Stimulated activated CD4-positive, alpha-beta T cell treated with anti-CD3 and anti-CD28 coated beads, Interleukin-15, amount 100 ng/mL, for 1 hour (primary cell): ENCODE measurements at places on chromosomes 16 and 17.

DNA sequence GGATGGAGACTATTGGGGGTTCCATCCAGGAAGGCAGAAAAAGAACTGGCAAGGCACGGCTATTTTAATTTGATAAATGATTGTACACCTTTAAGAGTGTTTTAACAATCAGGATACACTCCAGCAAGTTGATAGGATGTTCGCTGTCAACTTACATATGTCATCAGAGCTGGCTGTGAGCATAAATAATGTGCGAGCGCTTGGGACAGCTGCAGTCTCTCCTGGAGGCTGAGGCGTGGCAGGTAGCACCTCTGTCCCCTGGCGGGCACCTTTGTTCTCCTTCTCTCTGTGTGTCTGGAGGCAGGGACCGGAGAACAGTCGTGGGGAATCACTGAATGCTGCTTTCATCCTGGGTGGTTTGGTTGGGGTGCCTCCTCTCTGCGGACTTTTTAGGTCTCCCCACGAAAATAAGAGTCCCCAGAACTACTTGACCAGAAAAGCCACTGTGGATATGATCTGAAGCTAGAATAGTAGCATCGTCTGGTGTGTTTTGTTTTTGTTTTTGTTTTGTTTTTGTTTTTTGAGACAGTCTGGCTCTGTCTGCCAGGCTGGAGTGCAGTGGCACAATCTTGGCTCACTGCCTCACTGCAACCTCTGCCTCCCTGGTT is 9.4 kb downstream of the BAHCC1 start:
- DNase-seq: no peak

DNA sequence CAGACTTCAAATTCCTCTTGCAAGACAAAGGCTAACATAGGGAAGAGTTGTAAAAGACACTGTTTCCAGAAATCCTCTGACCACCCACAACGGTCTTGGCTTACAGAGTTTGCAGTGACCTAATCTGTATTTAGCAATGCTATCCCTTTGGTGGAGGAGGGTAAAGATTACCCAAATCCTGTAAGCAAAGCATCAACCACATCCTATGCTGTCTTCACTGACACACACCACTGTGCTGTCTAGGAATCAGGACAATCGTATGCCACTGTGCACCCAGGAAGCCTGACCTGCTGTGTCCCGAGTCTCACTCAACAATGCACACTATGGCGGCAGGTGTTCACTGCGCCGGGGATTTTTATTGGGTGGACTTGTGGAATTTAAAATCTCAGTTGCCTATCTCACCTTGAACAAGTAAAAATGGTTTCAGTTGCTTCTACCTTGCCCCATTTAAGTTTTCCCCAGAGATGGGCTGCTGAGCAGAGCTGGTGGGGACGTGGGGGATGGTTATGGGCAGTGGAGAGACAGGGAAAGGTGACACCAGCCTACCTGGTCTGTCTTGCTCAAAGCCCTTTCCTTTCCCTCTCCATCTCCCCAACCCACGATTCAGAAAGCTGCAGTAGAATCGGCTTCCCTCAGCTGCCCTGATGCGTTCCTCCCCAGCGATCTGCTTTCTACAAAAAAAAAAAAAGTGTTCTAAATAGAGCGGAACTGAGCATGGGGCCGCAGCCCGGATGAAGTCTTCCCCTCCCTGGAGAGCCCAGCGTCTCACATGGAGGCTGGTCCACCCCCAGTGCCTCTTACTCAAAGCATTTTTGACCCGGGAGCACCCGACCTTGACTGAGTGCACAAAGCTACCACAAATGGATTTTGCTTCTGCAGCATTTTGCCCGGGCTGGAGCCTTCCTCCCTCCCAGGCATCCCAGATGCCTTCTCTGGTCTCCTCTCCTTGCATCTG is 271.5 kb downstream of the SOX9 start:
- DNase-seq: no peak

GRCh38 chr17:1137465-1137894 is 42.3 kb downstream of the ABR start:
- DNase-seq: no peak

DNA sequence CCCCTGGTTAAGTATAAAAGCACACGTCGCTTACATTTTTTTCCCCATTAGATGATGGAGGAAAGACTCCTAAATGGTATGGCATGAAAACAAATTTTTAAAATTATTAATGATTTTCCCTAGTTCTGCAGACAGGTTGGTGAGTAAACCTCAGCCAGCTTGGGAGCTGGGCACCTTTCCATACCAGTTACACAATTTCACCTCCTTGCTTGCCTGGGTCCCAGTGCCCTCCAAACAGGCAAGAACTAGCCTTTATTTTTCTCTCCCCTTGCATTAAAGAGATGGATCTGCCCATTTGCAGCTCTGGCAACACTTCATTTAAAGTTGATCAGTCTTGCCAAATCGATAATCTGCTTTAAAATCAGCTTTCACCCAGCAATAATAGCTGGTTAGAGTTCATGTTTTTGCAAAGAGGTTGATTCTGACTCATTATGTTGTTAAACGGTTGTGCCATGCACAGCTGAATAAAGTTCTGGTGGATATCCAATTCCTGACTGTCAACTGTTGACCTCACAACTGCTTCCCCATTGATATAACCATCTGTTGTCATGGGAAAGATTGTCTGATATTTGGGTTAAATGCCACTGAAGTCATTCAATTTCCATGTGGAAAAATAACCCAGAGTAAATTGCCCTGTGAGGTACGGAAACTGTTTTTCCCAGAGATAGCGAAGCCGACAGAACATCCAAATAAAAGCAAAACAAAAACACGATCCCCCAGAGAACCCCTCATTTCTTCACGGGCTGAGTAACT is 1.3 kb downstream of the C17orf58 start:
- no peak for DNase-seq

GRCh38 chr17:17572010-17572785 is 19.3 kb downstream of the PEMT start:
- DNase-seq: no peak

DNA sequence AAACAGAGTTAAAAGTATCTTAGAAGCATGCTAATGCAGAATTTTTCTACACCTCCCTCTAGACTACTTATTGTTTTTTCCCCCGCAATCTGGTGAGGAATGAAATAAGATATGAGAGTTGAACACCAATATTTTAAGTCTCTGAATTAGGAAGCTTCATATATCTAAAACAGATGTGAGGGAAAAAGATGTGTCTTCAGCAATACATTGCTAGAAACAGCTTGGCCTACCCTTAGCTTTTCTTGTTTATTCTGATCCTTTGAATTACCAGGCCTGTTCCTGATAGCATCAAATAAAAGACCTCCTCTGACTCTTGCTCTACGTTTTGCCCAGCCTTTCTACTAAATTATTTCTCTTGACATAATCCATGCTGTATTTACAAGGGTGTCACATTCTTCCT is 221.8 kb downstream of the CDH11 start:
- DNase-seq: no peak

GRCh38 chr16:83830769-83831455 is 23.1 kb downstream of the HSBP1 start:
- DNase-seq: no peak

DNA sequence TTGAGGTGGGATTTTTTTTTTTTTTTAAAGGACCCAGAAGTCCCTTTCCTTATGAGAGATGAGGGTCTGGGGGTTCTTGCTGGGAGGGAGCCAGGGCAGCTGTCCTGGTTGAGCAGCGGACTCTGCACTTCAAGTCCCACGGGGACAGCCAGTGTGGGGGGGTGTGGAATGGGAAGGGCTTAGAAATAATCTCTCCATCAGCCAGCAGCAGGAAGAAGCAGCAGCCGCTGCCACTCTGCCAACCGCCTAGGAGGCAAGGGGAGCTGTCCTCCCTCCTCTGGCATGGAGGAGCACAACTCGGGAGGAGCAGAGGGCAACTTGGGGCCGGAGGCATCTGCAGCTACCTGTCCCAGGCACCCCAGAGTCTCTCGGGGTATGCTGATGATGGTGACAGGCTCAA is at the start of gene KCNG4:
Gene KCNG4 (minus strand): TSS at position 104 of the 400 bp plus-strand sequence. CDS start 2,527 bp downstream, outside the sequence.
- DNase-seq: no peak

DNA sequence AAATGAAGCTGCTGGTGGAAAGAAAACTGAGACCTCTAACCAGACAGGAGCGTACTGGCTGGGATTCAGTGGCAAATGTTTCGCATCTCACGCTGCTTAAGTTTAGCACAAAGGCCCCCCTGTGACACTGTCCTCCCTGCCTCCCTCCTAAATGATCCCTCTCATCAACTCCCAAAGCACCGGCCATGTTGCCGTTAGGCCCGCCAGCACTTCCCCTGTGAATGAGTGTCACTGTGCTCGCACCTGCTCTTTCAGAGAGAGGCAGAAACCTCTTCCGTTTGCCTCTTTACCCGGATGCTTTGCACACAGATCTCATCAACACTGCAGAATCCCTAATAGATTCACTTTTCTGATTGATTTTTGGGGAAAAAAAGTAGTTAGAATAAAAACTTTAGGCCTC is 26.5 kb downstream of the MBTPS1 start:
- no peak for DNase-seq

DNA sequence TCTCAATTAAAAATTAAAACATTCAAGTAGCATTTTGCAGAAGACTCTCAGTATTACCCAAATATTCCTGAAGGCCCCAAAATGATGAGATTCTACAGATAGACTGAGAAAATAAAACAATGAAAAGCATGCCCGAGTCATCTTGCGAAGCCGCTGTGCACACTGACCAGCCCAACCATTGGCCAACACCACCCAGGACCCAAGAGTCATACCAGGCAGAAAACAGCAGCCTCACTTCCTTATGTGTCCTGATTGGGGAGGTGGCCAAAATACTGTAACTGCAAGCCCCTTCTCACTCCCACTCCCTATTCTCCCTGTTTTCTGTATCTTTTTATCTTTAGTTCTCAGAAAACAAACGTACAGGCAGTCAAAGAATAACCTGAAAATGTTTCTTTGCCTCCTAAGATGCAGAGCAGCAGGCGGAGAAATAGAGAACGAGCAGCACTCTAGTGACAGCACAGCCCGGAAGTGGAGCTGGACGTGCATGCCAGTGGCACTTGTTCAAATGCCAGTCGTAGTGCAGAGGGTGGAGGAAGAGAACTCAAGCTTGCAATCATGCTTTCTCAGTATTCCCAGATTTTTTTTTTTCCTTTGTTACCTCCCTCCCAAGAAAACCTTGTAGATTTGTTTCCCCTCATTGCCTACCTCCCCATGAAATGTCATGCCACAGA is 182.3 kb upstream of the SOX9 start:
- no peak for DNase-seq

DNA sequence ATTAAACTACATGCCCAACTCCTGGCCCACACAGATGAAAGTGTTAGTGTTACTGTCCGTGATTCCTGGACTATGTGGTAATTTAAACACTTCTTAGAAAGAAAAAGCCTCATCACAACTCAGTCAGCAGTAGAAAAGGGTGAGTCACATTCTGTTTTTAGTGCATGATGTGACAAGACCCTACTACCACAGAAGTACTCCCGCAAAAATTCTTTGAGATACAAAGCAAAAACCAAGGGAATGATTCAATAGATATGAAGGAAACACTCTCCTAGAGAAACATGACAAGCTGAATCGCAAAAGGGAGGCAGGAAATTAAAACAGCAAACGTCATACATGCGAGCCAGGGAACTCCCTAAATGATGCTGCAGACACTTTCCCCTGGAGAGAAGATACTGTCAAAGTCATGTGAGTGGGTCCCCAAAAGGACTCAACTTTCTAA is 14.4 kb downstream of the SNN start:
- no peak for DNase-seq

GRCh38 chr16:81686391-81687130 is 92.5 kb upstream of the PLCG2 start:
- no peak for DNase-seq

DNA sequence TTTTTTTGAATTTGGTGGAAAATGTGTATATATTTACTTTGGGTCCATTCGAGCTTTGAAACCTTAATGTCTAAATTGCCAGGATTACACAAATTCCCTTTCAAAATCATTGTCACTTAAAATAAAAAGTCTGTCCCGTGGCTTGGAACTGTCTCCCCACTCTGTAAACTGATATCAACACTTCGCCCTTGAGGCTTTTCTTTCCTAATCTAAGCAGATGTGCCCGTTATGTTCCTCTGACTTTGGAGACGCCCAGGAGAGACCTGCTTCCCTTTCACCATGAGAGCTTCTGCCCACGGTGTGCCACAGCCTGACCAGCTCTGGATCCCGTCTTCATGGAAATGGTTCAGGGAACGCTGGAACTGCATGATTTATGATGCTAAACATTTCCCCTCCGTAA is 151.3 kb downstream of the C16orf95 start:
- no peak for DNase-seq

- DNase-seq: no peak
These were observed 65.7 kb downstream of the MARF1 start for GRCh38 chr16:15576960-15577958.

DNA sequence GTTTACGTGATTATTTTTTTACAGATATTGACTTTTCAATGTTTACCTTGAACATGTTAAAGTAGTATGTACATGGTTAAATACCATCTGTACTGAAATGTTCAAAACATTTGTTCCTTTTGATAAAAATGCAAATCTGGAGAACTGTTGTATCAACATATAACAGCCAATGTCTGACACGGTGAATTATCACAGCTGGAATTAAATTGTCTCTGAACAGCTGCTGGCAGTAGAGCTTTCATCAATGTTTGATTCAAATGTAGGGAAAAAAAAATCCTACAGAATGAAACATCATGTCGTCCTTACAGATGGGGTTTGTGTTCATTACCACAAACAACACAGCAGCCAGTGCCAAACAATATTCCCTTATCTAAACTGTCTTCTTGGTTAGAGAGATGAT is 79.9 kb downstream of the TOX3 start:
- no peak for DNase-seq

DNA sequence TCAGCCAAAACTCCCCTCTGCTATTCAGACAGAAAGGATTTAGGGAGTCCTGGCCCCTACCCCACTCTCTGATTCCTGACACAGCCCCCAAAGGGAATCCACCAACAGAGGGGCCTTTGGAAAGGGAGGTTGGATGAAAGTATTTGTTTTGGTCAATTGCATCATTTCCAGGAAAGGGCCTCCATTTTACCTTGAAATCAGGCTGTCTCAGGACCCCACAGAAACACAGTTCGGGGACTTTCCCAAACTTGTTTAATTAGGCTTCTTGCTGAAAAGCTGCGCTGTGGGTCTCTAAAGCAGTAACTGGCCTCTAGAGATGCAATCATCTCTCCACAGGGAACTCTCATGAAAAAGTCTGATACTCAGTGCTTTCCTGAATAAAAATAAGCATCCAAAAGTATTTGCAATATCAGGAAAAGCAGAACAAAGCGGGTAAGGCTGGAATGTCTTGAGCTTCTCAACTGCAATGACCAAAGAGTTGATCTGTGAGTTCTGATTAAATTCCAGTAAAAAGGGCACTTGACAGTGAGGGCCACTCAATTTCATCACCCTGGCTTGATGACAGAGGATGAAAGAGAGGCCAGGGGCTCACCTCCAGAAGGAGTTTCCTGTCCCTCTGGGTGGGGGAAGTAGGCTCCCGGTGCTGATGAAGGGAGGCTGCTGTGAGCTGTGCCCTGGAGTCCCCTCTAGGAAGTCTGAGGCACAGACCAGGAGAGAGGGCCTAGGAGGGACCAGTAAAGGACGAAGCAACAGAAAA is 36.3 kb downstream of the LYRM9 start:
- DNase-seq: no peak

GRCh38 chr17:49013311-49014213 is 16.4 kb downstream of the IGF2BP1 start:
- DNase-seq: no peak

- no peak for DNase-seq
These were observed 9.2 kb downstream of the FBRS start for GRCh38 chr16:30667361-30667905.

GRCh38 chr17:48611681-48612455 is 1.1 kb upstream of the HOXB7 start:
- no peak for DNase-seq
